ENCODE measurements at places on chromosomes 2 and 18.

- DNase-seq = no peak
Observed at GRCh38 chr2:218438596-218438995, 19.7 kb downstream of the VIL1 start.

- DNase-seq = no peak
Observed at GRCh38 chr2:14424478-14425390, 207.8 kb upstream of the LRATD1 start.

DNA sequence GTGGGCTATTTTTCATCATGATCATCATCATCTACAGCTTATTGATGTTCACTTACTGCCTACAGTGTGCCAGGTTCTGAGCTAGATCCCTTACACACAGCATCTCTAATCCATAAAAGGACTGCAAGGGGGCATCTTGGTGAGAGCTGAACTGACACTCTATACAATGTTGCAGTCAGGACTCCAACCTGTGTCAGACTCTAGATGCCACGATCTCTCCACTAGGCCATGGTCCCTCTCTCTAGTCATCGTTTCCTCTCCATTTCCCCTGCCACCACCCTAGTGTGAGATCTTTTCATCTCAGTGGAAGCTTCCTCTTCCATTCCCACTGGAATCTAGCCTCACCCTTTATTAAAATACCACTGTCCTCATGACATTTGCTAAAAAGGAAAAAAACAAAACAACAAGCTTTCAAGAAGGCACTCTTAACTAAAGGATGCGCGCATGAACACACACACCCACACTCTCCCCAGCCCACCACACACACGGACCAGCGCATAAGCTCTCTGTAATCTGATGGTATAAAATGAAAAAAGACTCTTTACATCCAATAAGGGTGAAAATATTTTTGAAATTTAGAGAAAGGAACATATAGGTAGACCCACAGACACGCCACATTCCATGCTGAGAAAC, 93.4 kb upstream of the THOC1 start:
- no peak for DNase-seq

GRCh38 chr18:77206676-77207374, 42.8 kb upstream of the GALR1 start:
- DNase-seq = no peak

DNA sequence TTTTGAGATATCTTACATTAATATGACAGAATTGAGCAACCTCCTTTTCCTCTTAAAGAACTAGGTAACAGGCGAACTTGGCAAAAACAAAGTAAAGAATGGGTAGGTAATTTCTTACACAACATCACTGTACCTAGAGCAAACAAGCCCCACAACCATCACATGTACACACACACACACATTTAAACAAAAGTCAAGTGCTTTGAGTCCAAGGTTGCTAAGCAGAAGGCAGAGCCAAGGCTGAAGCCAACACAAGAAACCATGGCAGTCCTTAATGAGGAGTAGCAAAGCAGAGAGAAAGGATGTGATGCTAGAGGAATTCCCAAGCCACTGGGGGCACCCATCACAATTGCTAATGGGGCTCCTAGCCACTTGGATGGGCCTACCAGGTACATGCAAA, 164.1 kb downstream of the PAX3 start:
- DNase-seq = no peak

GRCh38 chr2:37111958-37112357, 27.6 kb downstream of the GPATCH11 start:
- no peak for DNase-seq

Measured in activated CD4-positive, alpha-beta T cell treated with anti-CD3 and anti-CD28 coated beads for 4 hours (primary cell).